ENCODE measurements at places on chromosomes 1 and 21.
A peak's percentile ranks its signal among the peaks of the same experiment; 100 is the strongest.

DNA sequence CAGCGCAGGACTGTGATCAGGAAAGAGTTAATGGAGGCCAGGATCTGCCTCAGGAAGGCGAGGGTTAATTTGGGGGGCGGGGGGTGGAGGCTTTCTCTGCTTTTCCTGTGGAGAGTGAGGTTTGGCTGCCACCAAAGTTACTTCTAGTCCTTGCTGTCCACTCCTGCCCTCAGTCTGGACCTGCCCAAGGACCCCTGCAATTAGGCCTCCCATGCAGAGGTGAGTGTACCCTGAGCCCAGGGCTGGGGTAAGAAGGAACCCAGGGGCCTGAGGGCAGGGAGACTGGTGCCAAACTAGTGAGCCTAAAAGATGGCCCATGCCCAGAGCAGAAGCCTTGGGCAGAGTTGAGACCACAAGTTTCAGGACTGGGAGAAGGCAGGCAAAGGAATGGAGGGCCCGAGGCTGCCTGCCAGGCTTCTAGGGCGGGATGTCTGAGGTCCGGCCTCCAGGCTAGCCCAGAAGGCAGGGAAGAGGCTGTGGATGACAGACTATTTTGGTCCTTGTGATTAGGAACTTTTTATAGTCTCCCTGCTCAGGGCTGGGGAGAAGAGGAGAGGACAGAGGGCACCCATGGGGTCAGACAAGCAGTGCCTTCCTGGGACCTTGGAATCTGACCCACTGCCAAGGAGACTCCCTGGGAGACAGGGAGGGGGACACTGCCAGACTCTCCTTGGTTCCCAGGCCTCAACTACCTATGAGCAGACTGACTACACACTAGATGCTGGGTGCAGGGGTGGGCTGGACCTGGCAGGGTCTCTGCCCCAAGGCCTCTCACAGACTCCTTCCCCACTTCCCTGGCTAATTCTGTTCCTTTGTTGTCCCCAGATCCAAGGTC is at the start of gene FAM110D:
TSS of gene FAM110D (plus strand) at position 172 of the 835 bp plus-strand sequence. CDS start 2,213 bp downstream, outside the sequence.
- peak; percentile 29 for DNase-seq

- no peak for DNase-seq
Observed at GRCh38 chr1:223512057-223512456, 118.8 kb downstream of the CCDC185 start.

DNA sequence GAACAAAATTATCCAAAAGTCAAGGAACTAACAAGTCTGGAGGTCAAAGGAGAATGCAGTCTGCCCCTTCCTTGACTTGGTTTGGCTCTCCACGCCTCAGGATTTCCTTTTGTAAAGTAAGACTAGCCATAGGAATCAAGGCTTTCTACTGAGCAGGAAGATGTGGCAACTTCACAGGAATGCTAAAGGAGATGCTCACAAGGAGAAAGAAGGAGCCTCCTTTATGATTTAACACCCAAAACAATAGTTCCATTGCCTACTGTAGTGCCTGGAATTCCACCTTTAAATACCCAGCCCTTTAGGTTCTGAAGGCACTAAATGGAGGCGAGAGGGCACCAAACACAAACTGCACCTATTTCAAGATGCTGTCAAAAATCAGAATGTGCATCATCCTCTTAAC is 176.3 kb upstream of the NFIA start:
- no peak for DNase-seq

DNA sequence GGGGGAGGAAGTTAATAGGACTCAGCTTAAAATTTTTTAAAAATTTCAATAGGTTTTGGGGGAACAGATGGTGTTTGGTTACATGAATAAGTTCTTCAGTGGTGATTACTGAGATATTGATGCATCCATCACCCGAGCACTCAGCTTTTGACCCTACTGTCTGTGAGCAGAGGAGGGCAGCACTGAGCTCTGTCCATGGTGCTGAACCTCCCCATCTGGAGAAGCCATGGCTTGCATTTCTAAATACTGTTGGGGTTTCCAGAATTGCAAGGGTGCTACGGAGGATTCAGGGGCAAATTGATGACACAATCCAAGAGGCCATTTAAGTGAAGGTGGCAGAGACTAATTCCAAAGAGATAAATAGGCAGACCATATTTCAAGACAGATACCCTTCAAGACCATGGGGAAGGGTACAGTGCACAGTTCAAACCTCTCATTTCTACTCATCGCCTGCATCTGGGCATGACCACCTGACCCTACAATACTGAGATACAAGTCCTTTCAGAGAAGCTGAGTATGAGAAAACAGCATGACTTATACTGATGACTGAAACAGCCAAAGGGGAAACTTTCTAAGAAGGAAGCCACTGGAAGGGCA is 17.2 kb downstream of the SYT2 start:
- peak; percentile 77 for DNase-seq

DNA sequence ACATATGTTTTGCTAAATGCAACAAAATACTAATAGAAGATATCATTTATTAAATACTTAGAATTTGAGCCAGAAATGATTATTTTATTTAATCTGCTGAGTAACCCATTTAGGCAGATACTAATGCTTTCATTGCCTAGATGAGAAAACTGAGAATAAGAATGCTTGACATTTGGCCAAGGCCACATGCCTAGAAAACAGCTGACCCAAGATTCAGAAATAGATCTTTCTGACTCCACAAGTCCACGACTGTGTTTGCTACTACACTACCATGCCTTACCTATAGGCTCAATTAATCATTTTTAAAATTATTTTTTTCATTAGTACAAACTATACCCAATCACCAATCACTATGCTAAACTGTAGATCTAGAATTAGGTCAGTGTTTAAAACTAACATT is 129.7 kb downstream of the ATP1B1 start:
- DNase-seq, result peak; percentile 44

DNA sequence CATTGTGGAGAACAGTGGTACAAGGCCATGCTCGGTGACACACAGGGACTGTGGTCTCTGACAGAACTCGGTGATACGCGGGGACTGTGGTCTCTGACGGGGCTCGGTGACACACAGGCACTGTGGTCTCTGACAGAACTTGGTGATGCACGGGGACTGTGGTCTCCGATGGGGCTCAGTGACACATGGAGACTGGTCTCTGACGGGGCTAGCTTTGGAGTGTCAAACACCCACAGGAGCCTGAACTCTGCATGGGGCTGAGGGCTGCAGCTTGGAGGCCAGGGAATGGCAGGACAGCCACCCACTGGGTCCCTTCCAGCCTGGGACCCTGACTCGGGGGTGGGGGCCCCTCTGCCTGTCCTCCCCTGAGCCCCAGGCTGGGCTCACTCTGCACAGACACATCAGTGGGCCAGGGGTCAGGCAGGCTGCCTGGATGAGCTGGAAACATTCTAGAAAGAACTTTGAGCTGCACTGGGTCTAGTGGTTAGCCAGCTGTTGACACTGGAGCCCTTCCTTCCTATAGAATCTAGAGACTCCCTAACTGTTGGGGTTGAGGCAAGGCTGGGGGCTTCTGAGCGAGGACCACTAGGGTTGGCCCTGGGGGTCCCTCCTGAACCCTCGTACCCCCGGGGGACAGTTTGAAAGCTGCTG is 49.8 kb downstream of the DISP3 start:
- no peak for DNase-seq

DNA sequence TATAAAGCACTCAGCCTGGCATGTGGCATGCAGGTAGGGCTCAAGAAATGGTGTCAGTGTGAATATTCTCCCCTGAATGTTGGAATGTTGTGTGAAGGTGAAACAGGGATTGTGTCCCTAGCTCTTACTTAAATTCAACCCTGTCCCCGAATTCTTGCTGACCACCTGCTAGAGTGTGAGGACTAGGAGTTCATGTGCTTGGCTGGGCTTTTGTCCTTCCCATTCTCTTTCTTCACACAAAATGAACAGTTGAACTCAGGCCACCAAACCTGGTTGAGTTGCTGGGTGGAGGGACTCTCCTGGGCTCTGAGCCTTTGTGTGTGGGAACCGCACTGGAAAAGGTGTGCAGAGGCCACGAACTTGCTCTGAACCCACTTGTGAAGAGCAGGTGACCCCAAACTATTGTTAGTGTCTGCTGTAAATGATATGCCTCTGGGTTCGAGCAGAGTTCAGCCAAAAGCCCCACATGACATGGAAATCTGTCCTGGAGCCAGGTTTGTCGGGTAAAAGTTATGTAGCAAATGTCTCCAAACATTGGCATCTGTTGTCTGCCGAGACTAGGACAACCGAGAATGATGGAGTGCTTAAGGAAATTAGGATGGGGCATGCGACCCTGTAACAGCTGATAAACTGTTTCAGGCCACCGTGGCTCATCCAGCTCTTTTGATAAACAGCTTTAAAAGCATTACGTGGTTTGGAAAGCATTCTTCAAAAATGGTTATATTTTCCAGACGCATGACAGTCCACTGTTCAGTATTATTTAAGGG is 144.2 kb downstream of the DHRS3 start:
- peak; percentile 44 for DNase-seq

DNA sequence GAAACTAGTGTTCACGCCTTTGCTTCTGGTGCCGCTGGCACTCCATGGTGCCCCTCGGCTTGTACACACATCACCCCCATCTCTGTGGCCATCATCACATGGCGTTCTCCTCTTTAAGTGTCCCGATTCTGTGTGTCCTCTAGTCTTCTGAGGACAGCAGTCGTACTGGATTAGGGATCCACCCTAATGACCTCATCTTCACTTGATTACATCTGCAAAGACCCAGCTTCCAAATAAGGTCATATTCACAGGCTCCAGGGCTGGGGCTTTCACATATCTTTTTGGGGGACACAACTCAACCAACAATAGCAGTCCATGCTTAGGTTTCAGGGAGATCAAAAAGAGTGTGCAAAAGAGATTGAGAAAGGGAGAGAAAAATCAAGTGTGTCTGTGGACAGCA is 64.9 kb downstream of the HLCS start:
- DNase-seq, result no peak

DNA sequence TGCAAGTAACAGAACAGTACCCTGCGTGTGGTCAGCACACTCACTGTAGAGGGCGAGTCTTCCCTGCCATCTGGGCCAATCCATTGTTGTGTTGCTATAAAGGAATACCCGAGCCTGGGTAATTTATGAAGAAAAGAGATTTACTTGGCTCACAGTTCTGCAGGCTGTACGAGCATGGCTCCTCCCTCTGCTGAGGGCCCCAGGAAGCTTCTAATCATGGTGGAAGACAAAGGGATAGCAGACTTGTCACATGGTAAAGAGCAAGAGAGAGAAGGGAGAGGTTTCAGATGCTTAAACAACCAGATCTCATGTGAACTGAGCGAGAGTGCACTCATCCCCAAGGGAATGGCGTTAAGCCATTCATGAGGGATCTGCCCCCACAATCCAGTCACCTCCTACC is 126.2 kb downstream of the CNIH3 start:
- DNase-seq, result no peak

GRCh38 chr1:203185585-203185984 is 919 bp downstream of the CHI3L1 start:
- DNase-seq, result no peak

DNA sequence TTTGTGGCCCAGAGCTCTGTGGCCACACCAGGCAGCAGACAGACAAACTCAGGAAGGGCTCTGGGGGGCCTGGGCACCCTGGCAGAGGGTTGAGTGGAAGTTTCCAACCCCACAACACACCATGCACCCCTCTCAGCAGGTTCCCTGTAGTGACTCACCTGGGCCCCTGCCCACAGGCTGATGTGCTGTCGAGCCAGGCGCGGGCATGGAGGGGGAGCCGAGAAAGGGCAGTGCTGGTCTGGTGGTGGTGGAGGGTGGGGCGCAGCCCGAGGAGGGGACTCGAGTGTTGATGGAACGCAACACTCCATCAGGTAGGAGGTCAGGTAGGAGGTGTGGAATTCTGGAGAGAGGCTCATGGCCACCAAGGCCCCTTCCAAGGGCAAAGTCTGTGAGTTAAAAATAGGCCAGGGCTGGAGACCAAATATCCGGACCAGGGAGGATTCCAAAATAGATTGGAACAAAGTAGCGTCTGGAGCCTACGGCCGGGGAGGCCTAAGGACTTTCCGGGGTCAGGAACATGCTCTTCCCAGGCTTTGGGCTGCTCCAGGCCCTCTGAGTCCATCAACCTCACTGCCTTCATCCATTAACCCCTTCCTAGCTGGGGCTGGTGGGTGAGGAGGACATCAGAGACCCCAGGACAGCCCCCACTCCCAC is 191.5 kb upstream of the AJAP1 start:
- no peak for DNase-seq

DNA sequence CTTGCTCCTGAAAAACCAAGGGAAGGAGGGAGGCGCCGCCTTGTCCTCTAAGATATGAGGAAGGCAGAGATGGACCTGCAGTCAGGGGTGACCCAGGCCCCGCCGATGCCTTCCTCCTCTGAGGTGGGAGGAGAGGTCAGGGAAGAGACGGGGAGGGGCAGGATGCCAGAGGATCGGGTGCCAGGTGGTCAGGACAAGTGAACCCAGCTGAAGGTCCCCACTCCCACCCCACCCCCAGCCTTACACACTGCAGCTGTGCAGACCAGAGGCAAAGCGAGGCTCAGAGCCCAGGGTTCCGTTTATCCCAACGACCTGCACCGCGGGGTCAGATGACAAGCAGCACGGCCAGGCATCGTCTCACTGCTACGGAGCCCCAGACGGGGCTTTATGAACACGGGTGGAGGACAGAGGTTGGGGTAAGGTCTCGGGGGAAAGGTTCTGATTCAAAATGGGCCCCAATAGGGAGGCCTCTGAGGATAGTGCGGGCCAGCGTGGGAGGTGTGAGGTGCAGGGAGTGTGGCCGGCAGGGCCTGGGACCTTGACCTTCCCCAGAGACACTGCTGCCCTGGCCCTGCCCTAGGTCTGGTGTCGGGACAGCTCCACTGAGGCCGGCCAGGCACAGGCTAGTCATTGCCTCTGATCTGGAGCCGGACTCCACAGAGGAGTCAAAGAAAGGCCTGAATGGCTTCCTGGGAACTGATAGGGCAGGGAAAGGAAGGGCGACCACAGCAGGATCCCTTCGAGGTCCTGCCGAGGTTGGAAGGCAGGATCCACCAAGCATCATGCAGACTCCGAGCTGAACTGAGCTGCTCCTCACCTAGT is 112.4 kb downstream of the WDR4 start:
- DNase-seq, result no peak

DNA sequence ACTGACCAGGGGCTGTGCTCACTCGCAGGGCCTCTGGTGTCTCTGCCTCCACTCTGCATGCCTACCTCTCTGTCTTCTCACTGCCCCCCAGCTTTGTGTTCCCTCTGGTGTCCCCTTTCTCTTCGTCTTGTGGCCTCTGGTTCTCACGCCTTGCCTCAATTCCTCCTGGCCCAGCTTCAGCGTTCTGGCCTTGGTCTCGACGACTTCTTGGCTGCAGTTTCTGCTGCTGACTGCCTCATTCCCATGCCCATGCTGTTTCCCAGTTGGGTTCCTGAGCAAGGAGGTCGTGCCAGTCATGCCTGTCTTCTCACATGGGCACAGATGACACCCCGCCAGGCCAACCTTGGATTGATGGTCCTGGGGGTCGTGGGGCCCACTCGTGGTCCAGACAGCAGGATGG is 423.0 kb upstream of the VAMP3 start:
- DNase-seq, result no peak

- peak; percentile 25 for DNase-seq
Observed at GRCh38 chr21:26965907-26966581, 844 bp downstream of the ADAMTS5 start.
